ENCODE measurements at places on chromosomes 2 and 18. TPM values are rescaled to one million over a fixed set of nuclear protein-coding genes. Genes with fewer than 3 reads are reported as not detected.

AKAIN1 gene
- not detected for total RNA-seq

RAPGEF4 gene
- 3.7 TPM for total RNA-seq

IHH gene
- not detected for total RNA-seq

ALPP gene
- not detected for total RNA-seq

GAREM1 gene
- 5.6 TPM for total RNA-seq

NYAP2 gene
- not detected for total RNA-seq

CCDC150 gene
- total RNA-seq = 1.3 TPM

EMILIN2 gene
- total RNA-seq = 6.1 TPM

CYP27C1 gene
- total RNA-seq = 0.33 TPM

CYP27A1 gene
- 27.2 TPM for total RNA-seq

SPC25 gene
- total RNA-seq = 0.54 TPM

VIL1 gene
- not detected for total RNA-seq

SERPINB7 gene
- total RNA-seq = not detected

DSC3 gene
- under 0.01 TPM for total RNA-seq

TEX44 gene
- total RNA-seq = not detected

APLF gene
- total RNA-seq = 11.1 TPM

NBAS gene
- 46.3 TPM for total RNA-seq

L3MBTL4 gene
- 5.7 TPM for total RNA-seq

GPR155 gene
- 24.1 TPM for total RNA-seq

ST6GAL2 gene
- total RNA-seq = 1.8 TPM

FOXI3 gene
- not detected for total RNA-seq

ANKRD36 gene
- total RNA-seq = 26.5 TPM

ZNF521 gene
- 12.0 TPM for total RNA-seq

NAGK gene
- total RNA-seq = 73.2 TPM

MREG gene
- total RNA-seq = 0.99 TPM

All from sigmoid colon (tissue), 7 donors.